Tibial artery (tissue), 4 donors: ENCODE measurements at places on chromosomes 6 and 20.

- DNase-seq = no peak
These were observed 245.3 kb upstream of the UFL1 start for GRCh38 chr6:96276305-96276704.

DNA sequence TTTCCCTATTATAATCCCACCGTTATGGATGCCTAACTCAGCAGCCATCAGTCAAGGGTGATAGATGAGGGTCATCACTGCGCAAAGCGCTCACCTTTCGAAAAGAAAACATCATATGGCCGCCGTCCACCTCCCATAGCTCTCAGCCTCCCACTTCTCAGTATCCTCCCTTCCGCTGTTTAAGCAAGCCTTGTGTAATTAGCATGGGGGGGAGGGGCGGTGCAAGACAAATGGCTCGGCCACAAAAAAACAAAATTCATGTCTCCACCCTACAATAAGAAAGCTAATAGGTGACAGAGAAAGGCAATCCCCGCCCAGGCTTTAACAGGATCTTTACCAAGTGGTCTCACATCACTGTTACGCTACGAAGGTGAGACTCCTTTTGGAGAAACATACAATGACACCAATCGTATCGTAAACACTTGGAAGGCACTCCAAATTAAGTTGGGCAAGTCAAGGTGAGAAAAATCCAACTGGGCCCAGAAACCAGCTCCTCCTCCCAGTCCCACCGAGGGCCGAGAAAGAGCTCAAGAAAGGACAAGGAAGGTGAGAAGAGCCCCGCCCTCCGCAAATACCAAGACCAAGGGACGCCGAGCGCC is 645 bp downstream of the DDX39B start:
- no peak for DNase-seq

- DNase-seq = no peak
These were observed 272.9 kb upstream of the SUPT3H start for GRCh38 chr6:45650524-45651135.

DNA sequence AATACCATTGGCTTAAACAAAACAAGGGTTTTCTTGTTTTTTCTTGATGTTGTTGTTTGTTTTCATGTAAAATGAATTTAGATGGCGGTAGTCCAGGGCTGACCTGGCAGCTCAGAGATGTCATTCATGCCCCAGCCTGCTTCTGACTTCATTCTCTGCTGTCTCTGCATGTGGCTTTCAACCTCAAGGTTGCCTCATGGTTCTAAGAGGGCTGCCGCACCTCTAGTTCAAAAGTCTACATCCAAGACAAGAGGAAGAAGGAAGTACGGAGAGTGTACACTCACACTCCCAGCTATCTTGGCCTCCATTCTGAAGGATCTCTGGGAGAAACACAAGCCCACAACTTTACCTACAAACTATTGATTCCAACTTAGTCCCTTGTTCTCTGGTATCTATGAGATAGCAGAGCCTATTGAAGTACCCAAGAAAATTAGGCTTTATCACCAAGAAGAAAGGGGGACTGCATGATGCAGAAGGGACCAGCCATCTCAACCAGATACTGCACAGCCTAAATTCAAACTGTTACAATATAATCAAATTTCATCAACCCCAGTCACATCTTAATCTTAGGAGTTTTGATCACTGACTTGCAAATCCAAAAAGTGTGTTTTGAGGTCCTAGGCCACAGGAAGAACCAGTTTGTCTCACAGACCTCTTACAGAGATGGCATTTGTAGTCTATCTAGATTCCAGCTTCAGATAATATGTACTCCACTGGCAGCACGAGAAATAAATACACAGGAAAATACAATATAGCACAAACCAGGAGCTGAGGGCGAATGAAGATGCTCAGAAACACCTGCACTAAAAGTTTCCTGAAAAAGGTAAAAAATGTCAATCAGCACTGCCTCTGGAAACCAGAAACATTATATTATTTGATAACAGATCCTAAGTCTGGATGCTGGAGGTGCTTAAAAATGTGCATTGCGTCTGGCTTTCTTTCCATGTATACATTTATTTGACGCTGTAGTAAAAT is 866 bp upstream of the BTN3A3 start:
- DNase-seq = no peak

GRCh38 chr20:14830899-14831298 is 493.5 kb upstream of the FLRT3 start:
- DNase-seq = no peak

DNA sequence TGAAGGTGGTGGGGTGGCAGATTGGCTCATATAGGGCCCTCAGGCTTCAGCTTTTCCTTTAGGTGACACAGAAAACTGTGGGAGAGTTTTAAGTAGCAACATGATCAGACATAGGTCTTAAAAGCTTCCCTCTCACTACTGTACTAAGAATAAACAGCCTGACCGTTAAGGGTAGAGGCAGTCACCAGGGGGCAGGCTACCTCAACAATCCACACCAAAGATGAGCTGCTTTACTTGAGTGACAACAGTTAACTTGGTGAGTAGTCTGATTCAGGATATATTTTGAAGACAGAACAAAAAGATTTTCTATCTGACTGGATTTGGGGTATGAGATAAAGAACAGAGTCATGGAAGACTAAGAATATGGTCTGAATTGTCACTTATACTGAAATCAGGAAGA is 193.1 kb upstream of the SHLD1 start:
- no peak for DNase-seq

- DNase-seq = no peak
These were observed 307.2 kb downstream of the HIVEP2 start for GRCh38 chr6:142637624-142638351.

GRCh38 chr6:148364056-148364824 is 21.6 kb downstream of the SASH1 start:
- no peak for DNase-seq

GRCh38 chr6:39439342-39440038 is 117.0 kb upstream of the KCNK16 start:
- DNase-seq = no peak
